ENCODE measurements at places on chromosomes 12 and 14.

DNA sequence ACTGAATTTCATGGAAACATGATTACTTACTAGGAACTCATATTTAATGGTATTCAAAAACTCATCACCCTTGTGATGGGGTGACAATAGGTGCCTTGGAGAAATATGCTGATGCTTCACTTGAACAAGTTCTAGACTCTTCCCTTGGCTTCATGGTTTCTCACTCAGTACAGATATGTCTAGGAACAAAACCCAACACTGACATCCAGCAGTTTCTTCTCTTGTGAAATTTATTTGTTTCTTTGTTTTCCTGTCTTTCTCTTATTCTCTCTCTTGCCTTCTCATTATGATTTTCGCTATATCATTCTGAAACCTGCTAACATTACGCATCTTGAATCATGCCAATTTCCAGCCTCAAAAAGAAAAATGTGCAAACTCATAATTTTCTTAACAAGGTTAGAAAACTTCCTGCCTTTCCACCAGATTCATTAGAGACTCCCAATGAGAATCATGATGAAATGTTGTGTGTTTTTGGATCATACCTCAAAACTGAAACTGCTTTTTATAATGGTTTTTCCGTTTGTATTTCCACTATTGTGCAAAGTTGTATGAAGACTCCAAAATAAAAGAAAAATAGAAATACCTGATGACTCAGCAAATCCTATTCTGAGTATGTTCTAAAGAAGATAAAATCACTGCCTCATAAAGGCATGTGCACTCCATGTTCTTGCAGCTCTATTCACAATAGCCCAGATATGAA is 1021.5 kb downstream of the TMEM121 start:
- no peak for DNase-seq

DNA sequence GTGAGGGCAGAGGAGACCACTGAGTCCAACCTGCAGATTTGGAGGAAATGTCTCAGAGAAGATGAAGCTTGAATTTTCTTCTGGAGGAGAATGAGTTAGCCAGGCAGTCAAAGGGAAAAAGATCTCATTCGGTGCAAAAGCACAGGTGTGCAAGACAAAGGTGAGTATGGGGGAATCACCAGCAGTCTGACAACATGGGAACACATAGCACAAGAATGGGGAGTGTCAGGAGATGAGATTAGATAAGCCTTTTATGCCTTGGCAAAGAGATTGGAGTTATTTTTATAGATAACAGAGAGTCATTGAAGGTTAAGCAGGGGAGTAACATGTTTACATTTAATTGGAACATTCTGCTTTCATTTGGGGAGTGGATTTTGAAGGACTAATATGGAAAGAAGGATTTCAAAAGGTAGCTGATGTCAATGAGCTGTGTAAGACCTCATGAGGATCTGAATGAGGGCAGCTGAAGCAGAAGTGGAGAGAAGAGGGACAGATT is 171.3 kb upstream of the NTF3 start:
- DNase-seq = no peak

DNA sequence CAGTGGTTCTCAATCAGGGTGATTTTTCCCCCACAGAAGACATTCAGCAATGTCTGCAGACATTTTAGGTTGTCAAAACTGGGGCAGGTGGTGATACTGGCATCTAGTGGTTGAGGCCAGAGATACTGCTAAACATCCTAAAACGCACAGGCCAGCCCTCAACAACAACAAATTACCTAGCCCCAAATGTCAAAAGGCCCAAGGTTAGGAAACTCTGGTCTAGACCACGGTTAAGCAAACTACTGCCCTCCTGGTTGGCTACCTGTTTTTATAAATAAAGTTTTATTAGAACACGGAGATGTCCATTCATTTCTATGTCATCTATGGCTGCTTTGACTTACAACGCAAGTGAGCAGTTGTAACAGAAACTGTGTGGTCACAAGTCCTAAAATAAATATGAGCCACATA is 186.7 kb downstream of the EFCAB11 start:
- no peak for DNase-seq

- peak; percentile 64 for DNase-seq
These were observed 77.1 kb upstream of the ACTN1 start for GRCh38 chr14:69055999-69056788.

DNA sequence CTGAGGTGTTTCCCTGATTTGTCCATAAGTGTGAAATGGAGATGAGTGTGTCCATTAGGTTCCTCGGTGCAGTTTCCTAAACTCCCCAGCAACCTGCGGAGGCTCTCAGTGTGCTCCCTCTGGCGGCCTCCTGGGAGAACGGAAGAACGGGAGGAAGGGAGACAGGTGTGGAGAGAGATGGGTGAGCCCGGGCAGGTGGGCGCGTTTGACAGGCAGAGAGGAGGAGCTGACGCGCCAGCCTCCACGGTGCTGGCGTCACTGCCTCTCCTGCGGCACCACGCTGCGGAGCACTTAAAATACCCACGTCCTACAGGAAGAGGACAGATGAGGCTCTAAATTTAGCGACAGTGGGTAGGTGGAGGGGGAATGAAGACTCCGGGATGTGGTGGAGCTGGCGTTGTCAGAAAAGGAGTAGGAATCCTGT is 26.8 kb upstream of the PEX5 start:
- peak; percentile 74 for DNase-seq

DNA sequence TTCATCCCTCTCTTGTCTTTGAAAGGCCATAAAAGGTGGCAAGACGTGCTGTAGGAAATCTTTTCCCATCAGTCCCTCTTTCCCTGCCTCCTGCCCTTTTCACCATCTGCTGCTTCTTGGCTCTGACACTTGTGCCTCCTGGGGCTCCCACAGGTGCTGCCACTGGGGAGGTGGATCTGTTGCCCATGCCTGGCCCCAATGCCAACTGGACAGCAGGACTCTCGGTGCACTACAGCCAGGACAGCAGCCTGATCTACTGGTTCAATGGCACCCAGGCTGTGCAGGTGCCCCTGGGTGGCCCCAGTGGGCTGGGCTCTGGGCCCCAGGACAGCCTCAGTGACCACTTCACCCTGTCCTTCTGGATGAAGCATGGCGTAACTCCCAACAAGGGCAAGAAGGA is 6.5 kb downstream of the CLSTN3 start:
- no peak for DNase-seq

- DNase-seq = peak; percentile 72
These were observed 1.5 kb upstream of the NTS start for GRCh38 chr12:85872497-85873091.

GRCh38 chr12:68326716-68327115 is 5.4 kb downstream of the MDM1 start:
- DNase-seq = no peak

DNA sequence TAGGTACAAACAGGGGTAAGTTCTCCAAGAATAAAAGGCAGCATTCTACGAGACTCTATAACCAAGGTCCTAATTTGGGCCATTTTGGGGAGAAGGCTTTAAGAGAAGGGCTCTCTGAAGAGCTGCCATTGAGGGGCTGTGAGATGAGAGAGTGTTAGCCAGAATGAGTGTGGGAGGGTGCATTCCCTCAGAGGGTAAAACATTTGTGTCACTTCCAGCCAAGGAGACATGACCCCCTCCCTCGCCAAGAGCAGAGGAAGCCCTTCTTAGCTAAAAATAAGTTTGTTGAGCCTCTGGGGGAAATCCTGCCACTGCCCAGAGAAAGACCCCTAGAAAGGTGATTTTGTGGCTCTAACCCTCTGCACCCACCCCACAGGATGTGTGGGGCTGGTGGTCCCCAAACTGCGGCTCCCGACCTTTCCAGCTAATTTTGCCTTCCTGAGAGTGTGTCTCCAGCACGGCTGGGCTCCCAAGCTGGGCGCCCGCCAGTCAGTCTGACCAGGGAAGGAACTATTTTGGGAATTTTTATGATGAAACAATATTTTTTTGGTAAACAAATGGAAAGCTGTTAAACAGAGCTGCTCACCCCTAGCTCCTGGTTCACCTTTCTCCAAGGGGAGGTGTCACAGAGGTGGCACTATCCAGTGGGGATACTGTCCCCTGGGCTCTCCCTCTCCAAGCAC is 65.9 kb upstream of the JDP2 start:
- DNase-seq = no peak

DNA sequence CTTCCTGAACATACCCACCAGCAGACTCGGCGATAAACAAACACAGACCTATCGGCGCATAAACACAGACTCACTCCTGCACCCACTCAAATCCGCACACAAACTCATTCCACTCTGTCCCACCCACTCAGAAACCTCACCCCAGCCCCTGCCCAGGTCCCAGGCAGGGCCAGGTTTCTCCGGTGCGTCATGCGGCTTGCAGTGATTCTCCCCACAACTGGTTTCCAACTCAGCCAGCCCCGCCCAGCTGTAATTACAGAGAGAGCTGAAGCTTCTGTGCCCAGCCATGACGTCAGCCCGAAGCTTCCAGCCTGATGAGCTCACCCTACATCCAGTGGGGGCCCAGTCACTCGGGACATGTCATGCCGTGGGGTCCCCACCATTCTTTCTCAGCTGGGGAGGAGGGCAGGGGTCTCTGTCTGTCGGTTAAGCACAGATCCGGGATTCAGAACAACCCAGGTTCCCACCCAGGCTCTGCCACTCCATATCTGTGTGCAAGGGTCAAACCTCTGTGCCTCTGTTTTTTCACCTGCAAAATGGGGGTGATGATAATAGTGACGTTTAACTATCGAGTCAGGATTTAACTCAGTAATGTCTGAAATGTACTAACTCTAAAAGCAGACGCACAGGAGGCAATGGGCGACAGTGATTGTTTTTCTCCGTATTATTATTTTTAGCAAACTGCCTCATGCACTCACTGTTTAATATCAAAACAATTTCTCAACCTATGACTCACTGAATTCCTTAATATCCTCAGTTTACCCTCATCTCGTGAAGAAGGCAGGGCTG is 2.3 kb upstream of the HSPB8 start:
- DNase-seq = peak; percentile 79

GRCh38 chr12:25376407-25376806 is 125.7 kb upstream of the KRAS start:
- no peak for DNase-seq

DNA sequence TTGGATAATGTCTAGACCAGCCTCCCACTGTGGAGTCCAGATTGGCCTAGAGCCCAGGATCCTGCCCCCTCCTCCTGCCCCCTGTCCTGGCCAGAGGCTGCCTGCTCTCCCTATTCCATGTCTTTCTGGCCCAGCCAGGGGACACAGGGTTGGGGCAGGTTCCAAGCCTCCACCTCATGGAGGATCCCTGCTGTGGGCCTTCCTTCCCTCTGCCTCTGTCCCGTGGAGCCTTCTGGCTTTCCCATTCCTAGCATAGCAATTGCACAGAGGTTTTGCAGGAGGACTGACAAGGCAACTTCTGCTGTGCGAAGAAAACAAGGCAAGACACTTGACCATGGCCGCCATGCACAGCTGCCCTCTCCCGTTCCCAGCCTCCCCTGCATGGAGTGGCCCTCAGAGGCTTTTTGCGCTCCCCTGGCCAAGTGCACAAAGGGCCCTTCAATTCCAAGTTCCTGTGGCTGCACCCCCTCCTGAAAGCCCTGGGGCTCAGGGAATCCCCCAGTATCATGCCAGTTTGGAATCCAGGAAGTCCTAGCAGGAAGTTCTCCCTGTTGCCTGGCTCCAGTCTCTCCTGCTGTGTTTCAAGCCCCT is 42.1 kb downstream of the KRT80 start:
- DNase-seq = no peak

DNA sequence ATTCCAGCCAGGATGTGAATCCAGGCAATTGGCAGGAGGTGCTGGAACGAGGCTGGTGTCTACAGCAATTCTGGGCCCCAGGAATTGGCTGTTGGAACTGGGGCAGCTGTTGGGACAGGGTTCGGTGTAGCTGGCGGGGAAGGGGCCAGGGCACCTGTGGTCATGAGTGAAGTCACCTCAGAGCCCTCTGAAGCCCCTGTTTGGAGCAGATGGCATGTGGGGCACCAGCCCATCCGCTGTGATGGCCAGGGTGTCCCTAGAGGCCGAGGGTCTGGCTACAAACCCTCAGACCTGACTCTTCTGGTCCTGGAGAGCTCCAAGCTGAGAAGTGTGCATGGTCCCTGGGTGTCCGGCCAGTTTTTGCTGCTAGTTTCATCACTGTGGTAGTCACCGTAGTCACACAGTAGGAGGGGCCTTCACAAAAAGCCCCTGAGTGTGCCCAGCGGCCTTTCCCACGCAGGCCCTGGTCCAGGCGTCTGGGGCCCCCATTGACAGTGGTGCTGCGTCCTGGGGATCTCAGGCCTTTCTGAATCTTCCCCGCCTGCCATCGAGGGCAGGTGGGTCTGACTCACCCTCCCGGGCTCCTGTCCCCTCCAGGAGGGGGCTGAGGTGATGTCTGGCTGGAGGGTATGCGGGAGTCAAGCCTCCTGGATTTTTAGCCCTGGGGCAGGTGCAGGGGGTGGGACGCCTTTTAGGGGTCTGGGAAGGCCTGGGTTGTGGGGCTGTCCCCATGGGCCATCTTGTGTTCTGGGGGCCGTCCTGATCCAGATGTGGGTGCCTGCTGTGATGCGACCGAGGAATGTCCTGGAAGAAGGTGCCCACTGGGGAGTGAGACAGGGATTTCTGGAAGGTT is 368.0 kb downstream of the TMEM121 start:
- DNase-seq = no peak

- DNase-seq = no peak
These were observed 16.0 kb upstream of the PLEKHH1 start for GRCh38 chr14:67517083-67517482.

- no peak for DNase-seq
These were observed 147.7 kb downstream of the KIF26A start for GRCh38 chr14:104286086-104286485.

DNA sequence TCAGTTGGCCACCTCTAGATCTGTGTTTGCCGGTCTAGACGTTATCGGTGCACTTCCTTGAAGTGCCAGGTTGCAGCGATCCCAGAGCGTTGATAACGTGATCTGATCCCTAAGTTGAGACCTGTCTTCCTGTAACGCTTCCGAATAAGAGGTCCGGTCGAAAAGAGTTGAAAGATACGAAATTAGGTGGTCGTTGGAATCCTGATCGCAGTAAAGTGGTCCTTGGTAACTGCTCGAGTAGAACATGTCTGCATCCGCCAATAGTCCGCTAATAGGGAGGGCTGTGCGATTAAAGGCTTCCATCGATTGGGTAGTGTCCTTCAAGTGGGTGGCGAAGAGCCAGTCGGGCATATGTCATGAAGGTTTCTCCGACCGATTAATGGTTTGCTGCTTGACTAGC is 2.7 kb downstream of the SRSF5 start:
- no peak for DNase-seq

All from NCI-H1436 (cell line).